ENCODE measurements at places on chromosomes 4 and X. TPM values are rescaled to one million over a fixed set of nuclear protein-coding genes. Genes with fewer than 3 reads are reported as not detected.

Gene DDX53
- total RNA-seq = not detected

Gene MND1
- total RNA-seq = not detected

Gene RFC1
- 39.5 TPM for total RNA-seq

GRCh38 chrX:129875669-129876068, 30.3 kb upstream of the UTP14A start:
- DNase-seq = no peak

DNA sequence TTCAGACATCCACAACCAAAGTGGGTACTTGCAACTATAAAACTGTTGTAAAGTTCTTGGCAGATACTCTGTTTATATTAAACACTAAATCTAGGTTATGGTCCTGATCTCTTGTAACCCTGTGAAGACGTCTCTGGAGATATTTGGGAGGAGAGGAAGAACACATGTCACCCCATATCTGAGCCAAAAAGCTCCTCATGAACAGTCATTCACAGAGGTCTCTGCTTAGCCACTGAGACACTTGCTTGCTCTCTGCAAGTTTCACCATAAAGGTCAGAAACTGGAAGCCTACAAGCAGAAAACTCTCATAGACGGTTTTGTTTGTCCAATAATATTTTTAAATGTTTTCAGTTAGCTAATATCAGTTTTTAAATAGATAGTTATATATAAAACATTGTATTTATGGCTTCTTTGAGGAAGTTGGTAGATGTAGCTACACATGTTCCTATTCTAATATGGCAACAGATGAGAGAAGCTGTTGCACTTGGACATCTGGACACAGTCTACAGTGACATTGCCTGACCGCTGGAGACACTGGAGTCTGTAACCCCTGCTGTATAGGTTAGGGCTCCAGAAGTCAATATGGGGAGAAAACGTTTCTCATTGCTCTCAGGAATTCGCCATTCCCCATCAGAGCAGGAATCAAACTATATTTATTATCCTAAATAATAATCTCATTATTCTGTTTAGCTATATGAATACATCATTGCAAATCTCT, 73.6 kb downstream of the C4orf46 start:
- DNase-seq = no peak

DNA sequence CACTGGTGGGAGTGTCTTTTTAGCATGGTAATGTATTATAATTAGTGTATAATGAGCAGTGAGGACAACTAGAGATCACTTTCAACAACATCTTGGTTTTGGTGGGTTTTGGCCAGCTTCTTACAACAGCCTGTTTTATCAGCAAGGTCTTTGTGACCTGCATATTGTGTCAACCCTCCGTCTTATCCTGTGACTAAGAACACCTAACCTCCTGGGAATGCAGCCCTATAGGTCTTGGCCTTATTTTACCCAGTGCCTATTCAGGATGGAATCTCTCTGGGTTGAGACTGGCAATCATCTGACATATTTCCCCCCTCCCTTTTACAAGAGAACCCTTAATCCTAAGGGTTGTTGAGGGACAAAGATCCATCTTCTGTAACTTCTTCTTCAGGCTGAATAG, 21.9 kb upstream of the ADH4 start:
- no peak for DNase-seq

All from ascending aorta (tissue), 2 donors.